ENCODE measurements at places on chromosomes 1 and 21.

DNA sequence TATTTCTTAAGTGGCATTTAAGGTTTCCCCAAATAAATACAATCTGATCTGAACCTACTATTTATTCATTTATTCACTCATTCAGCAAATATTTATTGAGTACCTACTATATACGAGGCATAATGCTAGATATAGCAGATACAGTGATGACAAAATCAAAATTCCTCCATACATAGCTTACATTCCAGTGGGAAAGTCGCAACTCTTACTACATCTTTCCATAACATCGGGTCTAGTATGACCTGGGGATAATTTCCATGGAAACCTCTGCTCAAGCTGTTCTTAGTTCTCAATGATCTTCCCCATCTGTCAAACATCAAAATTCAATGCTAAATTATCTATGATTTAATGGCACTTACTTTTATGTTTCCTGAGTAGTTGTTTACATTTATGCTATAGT, 70.8 kb upstream of the PRKACB start:
- DNase-seq: no peak

- no peak for DNase-seq
Measured at GRCh38 chr1:2583331-2583791, 3.2 kb upstream of the PRXL2B start.

GRCh38 chr1:33300673-33301072, 20.2 kb downstream of the A3GALT2 start:
- peak; percentile 83 for DNase-seq

GRCh38 chr1:214123061-214123784, 135.4 kb downstream of the PROX1 start:
- peak; percentile 45 for DNase-seq

DNA sequence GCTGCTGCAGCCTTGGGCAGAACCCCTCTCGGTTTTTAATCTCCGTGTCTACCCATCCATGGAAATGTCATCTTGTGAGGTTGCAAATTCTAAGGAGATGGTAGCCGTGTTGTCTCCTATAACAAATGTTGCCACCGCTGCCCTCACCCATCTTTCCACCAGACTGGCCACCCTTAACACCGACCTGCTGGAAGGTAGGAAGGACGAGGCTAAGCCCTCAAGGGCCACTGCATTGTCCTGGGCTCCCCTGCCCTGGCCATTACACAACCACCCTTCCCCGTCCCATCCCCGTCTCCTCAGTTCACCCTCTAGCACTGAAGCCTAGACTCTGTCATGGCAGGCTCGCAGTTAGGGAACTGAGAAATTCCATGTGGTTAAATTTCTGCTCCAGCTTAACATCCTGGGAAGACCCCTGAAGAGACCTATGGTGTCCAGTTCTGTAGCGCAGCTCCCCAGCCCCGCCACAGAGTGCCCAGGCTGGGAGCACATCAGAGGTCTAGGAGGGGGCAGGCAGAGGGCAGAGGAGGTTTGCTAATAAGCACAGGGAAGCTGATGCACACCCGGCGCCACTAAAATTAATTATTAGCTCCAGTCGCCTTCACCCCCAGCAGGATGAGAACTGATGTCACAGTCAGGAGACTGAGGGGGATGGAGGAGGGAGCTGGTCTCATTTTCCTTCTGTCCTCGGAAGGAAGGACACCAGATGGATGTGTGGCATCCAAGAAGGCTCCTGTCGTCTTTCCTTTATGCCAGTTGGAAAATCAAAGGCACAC, 38.3 kb downstream of the STUM start:
- DNase-seq: no peak

DNA sequence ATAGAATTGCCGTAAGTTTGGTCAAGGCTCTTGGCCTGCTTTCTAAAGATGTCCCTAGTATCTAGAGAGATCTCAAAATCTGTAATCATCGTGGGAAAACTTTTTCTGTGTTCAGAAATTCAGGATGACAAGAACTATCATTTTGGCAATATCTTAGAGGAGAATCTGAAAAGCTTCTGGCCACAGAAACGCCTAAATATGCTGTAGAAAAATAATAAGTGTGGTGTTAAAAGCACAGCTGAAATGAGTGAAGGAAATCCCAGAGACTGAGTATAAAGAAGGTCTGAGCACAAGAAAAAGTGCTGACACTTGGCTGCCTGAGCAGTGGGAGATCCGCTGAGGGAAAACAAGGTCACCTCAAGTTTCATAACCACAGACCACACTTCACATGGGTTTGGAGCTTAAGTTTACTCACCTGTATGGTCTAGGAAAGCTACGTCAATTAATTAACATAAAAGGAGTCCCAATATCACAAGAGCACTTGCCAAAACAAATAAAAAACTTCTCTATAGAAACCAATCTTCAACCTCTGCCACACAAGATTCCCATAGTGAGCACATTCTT, 235.2 kb upstream of the IRF2BP2 start:
- DNase-seq: no peak

GRCh38 chr1:219772265-219773036, 155.9 kb downstream of the SLC30A10 start:
- DNase-seq: no peak

DNA sequence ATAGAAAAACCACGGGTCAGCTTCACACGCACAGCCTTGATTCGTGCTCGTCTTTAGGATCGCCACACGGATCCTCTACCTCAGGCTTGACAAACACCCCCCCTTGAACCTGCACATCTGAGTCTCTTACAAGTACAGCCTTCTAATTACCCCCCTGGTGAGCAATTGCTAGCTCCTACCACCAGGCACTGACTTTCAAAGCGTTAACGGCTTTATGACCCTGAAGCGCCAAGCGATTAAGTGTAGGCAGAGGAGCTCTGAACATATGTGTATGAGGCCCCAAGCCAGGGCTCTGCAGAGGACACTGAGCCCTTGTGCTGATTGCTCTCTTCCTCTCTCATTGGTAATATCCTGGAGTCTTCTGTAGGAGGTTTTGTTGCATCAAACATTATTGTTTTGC, 55.7 kb upstream of the EPHA8 start:
- DNase-seq: no peak

- peak; percentile 29 for DNase-seq
Measured at GRCh38 chr1:204623365-204623893, 62.1 kb downstream of the LRRN2 start.
